CD4-positive, alpha-beta T cell treated with Interleukin-21 for 1 hour (primary cell): ENCODE measurements at places on chromosomes 4 and X.

- no peak for DNase-seq
Measured at GRCh38 chr4:90145319-90145718, 18.1 kb downstream of the CCSER1 start.

GRCh38 chr4:127788517-127788916 is 6.4 kb downstream of the HSPA4L start:
- no peak for DNase-seq

- DNase-seq: no peak
Measured at GRCh38 chr4:169110633-169111032, 100.6 kb upstream of the CBR4 start.

DNA sequence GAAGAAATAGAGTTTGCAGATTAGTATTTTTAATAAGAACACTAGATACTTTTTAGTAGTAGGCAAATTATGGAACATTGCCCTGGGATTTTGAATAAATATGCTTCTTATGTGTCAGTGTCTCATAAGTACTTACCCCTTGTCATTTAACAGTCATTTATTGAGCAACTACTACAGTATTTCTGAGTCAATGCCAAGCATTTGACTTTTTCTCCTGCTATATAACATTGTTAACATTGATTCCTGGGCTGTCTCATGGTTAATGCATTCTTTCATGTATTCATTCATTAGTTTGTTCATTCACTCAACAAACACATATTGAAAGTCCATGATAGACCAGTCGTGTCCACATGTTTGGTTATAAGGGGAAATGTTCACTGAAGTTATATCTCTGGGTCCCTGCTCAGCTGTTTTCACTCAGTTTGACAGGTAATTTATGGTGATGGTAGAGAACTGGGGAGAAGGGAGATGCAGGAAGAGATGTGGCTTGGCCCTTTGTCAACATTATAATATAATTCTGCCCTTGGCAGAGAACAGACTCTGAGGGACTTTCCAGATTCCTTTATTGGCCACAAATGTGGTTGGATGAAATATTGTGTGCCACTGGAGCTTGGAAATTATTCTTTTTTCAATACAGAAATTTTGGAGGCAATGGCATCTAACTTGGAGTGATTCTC is 49.8 kb downstream of the OSTC start:
- no peak for DNase-seq

GRCh38 chr4:97453186-97453585 is 690.1 kb downstream of the STPG2 start:
- no peak for DNase-seq

- peak; percentile 25 for DNase-seq
Measured at GRCh38 chr4:42151568-42152506, 618 bp downstream of the BEND4 start.

DNA sequence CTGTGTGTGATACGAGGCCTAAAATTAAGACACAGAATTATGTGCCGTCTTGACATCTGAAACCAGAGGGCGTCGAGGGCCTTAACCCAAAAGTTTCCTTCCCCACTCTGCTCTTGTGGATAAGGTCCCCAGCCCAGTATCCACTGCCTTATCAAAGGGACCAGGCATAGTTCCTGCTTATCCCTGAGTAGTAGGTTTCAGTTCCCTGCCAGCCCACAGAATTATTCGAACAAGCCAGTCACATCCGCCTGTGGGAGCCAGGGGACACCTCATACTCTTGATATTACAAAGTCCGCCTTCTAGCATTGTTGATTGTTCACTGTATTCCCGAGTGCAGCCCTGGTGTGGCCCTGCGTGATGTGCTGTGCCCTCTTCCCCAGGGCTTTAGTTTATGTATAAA is 5.4 kb upstream of the MMRN1 start:
- peak; percentile 5 for DNase-seq

GRCh38 chr4:74319470-74319869 is 11.2 kb downstream of the EPGN start:
- DNase-seq: no peak

DNA sequence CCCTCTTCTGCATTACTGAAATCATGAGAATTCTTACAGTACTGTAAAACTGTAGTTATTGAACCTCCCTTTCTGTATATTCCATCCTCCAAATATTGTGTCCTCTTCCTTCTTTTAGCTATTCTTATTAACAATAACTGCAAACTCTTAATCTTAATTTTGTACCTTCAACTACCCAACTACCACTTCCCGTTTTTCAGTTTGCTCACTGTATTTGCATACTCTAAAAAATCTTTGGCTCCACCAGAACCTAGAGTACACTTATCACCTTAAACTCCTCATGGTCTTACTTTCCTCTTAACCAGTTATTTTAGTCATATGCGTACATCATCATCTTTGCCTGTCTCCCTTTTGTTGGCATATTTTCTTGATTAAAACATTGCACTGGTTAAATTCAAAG is 543.7 kb downstream of the ARAP2 start:
- no peak for DNase-seq

- DNase-seq: no peak
Measured at GRCh38 chrX:153608376-153608775, 9.4 kb upstream of the CCNQ start.

DNA sequence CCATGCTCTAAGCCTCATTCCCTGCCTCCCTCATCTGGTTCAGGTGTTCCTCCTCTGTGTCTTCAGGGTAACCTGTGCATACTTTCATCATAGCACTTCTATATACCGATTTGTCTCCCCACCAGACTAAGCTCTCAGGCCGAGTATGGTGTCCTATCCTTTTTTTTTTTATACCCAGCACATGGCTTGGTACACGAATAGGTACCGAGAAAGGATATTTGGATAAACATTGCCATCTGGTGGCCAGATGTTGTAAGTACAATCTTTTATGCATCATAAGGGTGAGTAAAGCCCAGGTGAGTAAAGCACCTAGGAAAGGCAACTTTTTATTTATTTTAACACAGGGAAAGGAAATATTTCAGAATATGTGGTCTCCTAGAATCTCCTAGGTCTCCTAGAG is 68.4 kb downstream of the MID2 start:
- DNase-seq: peak; percentile 65

DNA sequence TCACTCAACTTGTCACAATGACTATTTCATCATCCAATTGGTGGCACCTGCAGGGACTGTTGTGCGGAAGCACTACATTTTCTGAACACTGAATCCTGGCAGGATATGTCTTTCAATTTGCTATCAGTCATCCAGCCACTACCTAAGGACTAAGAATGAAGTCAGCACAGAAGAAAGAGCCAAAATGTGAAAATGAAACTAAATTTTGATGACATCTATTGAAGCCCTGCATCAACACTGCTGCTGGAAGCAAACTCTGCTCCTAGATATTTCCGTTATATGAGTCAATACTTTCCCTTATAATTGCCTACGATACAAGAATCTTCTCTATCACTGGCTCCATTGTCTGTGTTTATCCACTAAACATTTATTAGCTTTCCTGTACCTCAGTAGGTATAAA is 917.9 kb downstream of the RAPGEF2 start:
- DNase-seq: no peak

GRCh38 chr4:122481766-122482405 is 25.4 kb upstream of the IL2 start:
- DNase-seq: no peak

- DNase-seq: no peak
Measured at GRCh38 chr4:90159193-90159592, 32.0 kb downstream of the CCSER1 start.

DNA sequence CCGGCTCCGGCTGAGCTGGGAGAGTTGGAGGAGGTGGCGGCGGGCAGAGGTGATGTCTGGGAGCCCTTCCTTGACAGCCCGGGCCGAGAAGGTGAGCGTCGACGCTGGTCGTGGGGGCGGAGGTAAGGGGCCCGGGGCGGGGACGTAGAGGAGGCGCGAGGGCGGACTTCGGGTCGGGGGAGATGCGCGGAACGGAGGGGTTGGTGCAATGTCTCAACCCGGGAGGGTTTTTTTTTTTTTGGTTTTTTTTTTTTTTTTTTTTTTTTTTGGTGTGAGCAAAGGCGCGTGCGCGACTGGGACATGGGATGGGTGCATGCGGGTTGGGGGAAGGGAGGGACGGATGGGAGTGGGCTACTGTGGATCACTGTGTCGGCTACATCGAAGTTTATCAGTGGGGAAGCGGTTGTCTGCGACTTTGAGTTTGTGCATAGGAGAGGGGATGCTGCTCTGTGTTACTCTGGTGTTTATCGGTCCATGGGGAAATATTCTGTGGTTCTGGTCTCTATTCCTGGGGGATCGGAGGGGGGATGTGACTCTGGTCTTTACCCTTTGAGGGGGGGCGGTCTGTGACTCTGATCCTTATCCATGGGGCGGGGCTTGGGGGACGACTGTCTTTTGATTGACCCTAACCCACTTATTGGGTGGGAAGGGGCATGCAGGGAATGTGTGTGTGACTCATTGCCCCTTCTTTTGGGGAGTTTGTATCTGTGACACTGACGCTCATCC is 537 bp downstream of the RBM10 start:
- peak; percentile 10 for DNase-seq

- DNase-seq: no peak
Measured at GRCh38 chrX:133440081-133440796, 24.9 kb upstream of the GPC4 start.

DNA sequence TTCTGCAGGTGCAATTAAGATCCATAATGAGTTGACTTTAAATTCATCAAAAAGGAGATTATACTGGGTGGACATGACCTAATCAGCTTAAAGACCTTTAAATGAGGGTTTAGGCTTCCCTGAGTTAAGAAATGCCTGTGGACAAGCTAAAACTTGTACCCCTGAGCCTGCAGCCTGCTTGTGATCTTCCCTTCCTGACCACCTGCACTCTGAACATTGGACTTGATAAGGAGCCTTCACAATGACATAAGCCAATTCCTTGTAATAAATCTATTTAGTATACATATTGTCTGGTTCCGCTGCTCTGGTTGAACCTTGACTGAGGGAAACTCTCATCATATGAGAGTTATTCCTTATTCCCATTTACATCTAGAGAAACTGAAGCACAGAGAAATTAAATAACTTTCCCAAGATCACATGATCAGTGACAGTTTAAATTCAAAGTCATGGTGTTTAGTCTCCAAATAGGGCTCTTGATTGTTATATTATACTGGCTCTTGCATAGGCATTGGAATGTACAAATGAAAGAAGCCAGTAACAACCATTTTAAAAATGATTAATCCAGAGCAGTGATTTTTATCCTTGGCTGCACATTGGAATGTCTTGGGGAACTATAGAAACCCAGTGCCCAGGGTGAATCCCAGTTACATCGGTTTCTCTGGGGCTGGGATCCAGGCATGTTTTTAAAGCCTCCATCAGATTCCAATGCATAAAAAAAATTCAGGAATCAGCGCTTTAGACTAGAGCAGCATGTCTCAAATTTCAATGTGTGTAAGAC is 136.1 kb downstream of the MSL3 start:
- no peak for DNase-seq

DNA sequence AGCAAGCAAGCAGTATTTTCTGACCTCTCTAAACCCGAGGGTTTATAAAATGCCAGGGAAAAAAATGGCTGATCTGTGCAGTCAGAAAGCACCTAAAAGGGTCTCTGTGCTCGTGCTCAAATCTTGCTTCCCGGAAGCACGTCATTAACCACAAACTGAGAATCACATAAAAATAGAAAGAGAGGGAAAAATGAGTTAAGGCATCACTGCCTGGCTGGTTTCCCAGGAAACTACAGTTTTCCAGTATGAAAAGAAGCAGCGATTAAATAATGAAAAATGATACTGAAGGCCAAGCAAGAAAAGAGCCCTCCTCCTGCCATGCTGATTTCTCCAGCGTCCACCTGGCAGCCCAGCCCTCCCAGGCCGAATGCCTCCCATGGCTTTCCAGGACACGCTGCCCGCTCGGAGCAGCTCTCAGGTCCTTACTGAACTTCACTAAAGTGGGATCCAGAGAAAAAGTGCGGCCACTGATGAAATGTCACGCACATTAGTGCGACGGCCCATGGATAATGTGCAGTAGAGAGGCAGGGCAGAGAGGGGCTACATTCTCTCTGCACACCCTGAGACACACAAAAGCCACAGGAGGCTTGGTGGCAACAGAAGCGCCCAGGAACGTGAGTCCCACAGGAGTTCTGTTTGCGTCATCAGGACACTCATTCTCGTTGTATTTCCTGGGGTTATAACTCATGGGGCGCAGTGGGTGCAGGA is 80.4 kb downstream of the WFS1 start:
- no peak for DNase-seq

- DNase-seq: no peak
Measured at GRCh38 chr4:79913581-79913980, 159.4 kb downstream of the ANTXR2 start.
